ENCODE measurements at places on chromosomes 12 and 14.
A peak's percentile ranks its signal among the peaks of the same experiment; 100 is the strongest.

GRCh38 chr12:14272956-14273912, 92.2 kb upstream of the ATF7IP start:
- DNase-seq = no peak

- no peak for DNase-seq
These were observed 183.2 kb downstream of the GRIN2B start for GRCh38 chr12:13798162-13798561.

DNA sequence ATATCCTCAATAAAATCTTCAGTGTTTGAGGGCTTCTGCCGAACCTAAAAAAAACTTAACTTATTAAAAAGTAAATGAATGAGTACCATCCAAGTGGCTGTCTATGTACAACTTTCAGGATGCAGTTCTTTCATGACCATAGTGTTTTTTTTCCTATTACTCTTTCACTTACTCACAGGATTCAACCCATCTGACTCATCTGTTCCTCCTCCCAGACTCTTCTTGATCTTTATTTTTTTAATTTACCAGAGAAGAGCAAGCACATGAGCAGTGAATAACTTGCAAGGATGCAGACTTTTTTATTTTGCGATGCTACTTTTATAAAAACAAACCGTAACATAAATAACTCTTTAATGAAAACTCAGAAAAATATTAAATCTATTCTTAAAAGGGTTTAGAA, 24.5 kb downstream of the RECQL start:
- no peak for DNase-seq

- DNase-seq = no peak
These were observed 304.4 kb downstream of the DUSP6 start for GRCh38 chr12:89047856-89048418.

DNA sequence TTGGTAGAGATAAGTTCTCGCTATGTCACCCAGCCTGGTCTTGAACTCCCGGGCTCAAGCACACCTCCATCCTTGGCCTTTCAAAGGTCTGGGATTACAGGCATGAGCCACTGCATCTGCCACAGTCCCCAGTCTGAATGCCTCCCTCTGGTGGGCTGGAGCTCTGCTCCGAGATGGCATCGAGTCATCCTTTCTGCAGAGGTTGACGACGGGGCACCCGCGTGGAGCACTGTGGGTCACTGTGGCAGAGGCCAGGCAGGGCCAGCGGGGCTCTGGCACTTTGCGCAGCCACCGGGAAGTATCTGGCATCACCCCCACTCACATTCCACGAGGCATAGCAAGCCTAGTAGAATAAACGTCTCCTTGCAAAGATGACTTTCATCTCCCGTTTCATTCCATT, 163.3 kb upstream of the DIO3 start:
- no peak for DNase-seq

DNA sequence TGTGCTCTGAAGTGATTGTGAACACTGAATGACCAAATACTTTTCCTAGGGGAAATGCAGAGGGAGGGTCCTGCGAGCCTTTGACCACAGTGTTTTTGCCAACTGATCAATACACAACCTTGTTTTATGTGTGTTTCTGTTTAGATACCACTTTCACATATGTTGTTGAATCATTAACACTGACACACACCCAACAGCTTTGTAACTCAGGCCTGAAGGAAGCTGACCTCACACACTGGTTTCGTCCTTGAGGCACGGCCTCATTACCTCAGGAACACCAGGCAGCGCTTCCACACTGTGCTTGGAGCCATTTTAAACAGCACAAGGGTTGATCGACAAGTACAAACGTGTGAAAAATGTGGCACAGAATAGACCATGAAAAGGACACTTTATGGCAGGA, 60.0 kb downstream of the PPFIBP1 start:
- DNase-seq = no peak

GRCh38 chr14:60951776-60952435, 29.0 kb downstream of the TRMT5 start:
- DNase-seq = no peak

- no peak for DNase-seq
These were observed 376.8 kb downstream of the FUT8 start for GRCh38 chr14:65789363-65789762.

GRCh38 chr12:18750085-18750484, 12.2 kb downstream of the CAPZA3 start:
- DNase-seq = no peak

- DNase-seq = no peak
These were observed 333.7 kb upstream of the TMTC1 start for GRCh38 chr12:30117483-30117882.

GRCh38 chr12:12859690-12860089, 31.7 kb upstream of the GPRC5A start:
- no peak for DNase-seq

- DNase-seq = no peak
These were observed 34.8 kb downstream of the ATL1 start for GRCh38 chr14:50594577-50595316.

DNA sequence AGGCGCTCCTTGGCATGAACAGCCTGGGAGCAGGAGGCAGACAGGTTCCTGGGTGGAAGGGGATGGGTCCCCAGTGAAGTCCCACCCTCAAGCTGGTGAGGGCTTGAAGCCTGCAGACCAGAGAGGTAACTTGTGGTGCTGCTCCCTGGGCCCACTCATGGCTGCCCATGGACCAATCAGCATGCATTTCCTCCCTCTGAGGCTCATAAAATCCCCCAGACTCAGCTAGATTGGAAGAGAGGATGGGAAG, 50.2 kb downstream of the A2M start:
- DNase-seq = no peak

DNA sequence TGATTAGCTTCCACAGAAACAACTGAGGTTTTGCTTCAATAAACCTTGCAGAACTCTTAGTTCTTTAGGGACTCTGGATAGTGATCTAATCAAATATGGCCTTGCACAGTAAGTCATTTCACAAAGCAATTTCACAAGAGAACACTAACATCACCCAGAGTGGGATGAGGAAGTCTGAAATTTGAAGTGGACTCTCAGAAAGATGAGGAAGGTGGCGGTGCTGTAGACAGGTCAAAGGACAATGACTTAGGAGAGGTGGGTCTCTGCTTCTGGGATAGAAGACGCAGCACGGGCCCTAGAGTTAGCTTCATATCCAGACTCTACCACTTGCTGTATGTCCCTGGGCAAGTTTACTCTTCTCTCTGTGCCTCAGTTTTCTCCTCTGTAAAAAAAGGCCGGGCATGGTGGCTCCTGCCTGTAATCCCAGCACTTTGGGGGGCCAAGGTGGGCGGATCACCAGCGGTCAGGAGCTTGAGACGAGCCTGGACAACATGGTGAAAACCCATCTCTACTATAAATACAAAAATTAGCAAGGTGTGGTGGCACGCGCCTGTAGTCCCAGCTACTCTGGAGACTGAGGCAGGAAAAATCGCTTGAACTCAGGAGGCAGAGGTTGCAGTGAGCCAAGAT, 18.9 kb downstream of the FOS start:
- DNase-seq = no peak

GRCh38 chr14:100979780-100980179, 76.3 kb upstream of the RTL1 start:
- DNase-seq = no peak

GRCh38 chr14:72640911-72641485, 252.9 kb downstream of the DPF3 start:
- no peak for DNase-seq

GRCh38 chr14:44449680-44450079, 57.4 kb downstream of the FSCB start:
- DNase-seq = no peak

GRCh38 chr12:92000597-92000996, 145.0 kb downstream of the BTG1 start:
- DNase-seq = no peak

DNA sequence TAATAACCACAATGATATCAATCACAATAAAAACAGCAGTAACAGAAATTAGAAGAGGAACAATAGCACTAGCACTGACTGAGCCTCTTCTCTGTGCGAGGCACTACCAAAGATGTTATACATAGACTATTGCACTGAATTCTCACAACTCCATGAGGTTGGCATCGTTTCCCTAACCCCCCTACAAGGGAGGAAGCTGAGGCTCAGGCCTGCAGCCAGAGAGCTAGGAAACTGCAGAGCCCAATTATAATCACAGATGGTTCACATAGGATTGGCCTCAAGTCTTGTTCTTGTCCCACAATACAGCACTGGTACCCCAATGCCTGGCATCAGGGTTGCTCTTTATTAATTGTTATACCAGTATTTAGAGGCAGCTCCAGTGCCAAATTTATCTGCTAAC, 278.0 kb downstream of the CEP128 start:
- no peak for DNase-seq

GRCh38 chr14:35362911-35363374, 41.6 kb downstream of the NFKBIA start:
- no peak for DNase-seq

DNA sequence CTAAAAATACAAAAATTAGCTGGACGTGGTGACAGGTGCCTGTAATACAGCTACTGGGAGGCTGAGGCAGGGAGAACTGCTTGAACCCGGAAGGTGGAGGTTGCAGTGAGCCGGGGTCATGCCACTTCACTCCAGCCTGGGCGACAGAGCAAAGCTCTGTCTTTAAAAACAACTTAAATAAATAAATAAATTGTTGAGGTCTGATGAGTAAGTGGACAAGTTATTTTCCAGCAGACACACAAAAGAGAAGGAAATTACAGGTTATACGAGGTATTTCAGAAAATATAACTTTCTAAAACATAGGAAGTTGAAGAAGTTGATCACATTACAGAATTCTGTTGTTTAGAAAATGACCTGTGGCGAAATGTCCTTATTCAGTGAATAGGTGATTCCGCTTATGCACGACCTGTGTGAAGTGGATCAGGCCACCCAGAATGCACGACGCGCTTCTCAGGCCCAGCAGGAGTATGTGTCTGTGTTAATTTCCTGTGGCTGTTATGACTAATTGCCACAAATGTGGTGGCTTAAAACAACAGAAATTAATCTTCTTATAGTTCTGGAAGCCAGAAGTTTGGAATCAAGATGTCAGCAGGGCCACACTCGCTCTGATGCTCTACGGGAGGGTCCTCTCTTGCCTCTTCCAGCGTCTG, 38.1 kb downstream of the P2RX7 start:
- no peak for DNase-seq

DNA sequence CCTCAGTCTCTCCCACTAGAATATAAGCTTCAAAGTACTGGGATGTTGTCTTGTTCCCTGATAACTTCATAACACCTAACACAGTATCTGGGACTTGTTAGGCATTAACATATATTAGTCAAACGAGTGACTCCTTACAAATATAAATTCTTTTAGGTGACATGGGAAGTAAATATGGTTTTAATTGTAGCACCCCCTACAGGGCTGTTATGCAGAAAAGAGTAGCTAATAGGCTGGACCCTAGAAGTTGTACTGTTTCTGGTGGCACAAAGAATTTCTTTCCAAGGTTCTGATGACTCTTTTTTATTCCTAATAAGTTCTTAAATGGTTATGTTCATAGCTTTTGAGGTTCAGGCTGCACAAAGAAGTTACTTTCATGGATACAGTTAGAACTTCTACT, 29.8 kb downstream of the GPATCH2L start:
- DNase-seq = no peak

DNA sequence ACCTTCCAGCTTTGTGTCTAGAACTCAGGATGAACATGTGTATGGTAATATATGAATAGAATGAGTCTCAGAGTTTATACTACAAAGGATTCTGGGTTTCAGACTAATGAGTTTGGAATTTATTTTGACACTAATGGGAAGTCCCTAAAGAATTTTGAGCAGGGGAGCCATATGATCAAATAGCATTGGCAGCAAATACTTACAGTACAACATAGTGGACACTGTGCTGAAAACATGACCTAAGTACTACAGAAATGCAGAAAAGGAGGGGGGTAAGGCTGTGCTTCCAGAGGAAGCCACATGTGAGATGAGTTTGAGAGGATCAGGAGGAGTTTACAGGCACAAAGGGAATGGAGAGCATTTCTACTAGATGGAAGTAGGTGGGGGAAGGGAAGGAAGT, 225.8 kb downstream of the C12orf42 start:
- no peak for DNase-seq

DNA sequence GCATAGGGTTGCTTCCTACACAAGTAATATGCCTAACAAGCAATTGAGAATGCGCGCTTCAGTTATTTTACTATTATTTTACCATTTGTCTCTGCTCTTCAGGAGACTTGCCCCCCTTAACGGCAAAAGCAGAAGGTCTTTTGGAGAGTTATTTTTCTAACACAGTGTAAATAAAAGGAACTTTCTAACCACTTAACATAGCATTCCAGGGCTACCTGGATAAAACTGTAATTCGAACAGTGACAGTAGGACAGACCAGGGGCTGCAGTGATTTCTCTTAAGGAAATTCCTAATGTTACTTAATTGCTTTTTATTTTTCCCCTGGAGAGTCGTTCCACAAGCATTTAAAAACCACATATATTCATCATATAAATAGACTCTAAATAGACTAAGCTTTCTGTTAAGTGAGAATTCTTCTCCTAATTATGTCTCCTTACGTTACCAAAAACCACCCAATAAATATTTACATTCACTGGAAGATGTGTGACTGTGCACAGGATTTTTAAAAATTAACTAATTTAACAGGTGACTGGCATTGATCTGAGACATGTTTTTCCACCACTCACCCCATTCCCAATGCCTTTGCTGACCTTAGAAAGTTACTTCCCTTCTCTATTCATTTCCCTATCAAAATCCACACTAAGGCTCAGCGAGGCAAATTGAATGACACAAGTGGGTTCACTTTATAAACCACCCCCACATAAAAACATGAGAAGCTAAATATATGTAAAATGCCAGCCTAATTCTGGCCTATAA, 72.4 kb downstream of the RNF34 start:
- DNase-seq = no peak

- no peak for DNase-seq
These were observed 1.1 kb upstream of the MYH7 start for GRCh38 chr14:23436327-23437132.

DNA sequence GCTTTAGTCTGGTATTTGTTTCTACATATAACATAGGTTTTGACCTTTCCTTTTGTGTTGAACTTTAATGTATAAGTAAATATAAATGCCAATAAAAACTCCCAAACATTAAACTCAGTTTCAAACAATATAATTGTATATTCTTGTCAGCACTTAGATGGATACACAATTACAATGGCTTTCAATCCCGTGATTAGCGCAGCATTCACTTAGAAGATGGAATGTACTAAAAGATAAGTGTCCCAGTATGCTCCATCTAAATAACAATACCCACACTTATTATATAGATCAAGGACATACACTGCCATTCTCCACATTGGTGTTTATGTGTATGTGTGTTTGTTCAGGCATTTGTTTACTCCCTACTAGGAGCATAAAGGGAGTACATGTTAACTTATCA, 193.1 kb downstream of the SOX5 start:
- DNase-seq = no peak

GRCh38 chr12:104304261-104305009, 896 bp downstream of the EID3 start:
- no peak for DNase-seq

DNA sequence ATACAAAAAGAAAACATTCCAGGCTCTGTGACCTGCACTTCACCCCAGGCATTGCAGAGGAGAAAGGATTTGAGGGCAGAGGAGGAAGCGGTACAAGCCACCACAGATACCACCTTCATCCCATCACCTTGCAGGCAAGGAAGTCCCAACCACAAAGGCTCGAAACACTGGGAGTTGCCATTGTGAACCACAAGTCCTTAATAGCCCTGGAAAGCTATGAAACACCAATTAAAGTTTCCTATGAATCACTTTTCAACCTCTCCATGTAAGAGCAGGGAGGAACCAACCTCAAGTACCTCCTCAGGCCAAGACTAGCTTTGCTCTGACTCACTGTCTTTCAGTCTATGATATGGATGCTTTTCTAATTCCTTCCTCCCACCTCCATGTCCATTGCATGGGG, 27.0 kb downstream of the MAP3K9 start:
- DNase-seq = peak; percentile 12

All from activated naive CD4-positive, alpha-beta T cell treated with Interleukin-2 at 50 U/mL for 16 hours (primary cell).